ENCODE measurements at places on chromosomes 11 and 22. TPM values are rescaled to one million over a fixed set of nuclear protein-coding genes. Genes with fewer than 3 reads are reported as not detected.

DNA sequence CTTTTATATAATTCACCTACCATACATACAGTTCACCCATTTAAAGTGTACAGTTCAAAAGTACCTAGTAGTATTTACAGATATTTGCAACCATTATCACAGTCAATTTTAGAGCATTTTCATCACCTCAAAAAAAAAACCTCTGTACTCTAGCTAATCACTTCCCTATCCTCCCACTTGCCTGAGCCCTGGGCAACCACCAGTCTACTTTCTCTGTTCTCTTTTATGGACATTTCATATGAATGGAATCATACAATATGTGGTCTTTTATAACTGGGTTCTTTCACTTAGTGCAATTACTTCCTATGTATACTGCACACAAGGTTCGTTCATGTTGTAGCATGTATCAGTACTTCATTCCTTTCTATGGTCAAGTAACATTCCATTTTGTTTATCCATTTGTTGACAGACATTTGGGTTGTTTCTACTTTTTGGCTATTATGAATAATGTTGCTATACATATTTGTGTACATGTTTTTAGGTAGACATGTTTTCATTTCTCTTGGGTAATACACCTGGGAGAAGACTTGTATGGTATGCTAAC lies 17.8 kb upstream of the NEU3 start:
- H3K36me3 ChIP-seq: peaks cover 46% of the 10 kb centered on the region
- no peaks in the 10 kb centered on the region for H3K4me1 ChIP-seq
- no peak for DNase-seq
- H3K27me3 ChIP-seq: no peaks in the 10 kb centered on the region
- no peak overlapping the region for H3K27ac ChIP-seq

DNA sequence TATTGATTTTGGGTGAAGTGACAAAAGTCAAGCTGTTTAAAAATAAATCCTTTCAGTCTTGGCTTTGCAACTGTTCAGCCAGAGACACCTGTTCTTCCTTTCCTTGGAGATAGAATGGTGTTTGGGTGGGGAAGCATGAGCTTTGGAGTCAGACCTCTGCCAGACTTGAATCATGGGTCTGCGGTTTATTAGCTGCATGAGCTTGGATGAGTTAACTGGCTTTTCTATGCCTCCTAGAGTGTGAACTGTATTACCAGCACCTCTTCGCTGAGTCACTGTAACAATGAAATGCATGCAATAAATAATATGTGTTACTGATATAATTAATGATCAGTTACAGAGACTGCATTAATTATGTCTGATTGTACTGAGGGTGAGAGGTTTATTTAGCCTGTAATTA lies 13.5 kb upstream of the MYEOV start:
- no peak overlapping the region for H3K4me3 ChIP-seq
- no peak for DNase-seq
- no peaks in the 10 kb centered on the region for H3K27me3 ChIP-seq
- H3K27ac ChIP-seq: peak overlapping the region; percentile 46
- H3K4me1 ChIP-seq: peaks cover 29% of the 10 kb centered on the region
- H3K36me3 ChIP-seq: no peaks in the 10 kb centered on the region

GRCh38 chr11:34599406-34599945 lies 21.4 kb upstream of the EHF start:
- H3K4me1 ChIP-seq: peaks cover 48% of the 10 kb centered on the region
- no peak for DNase-seq
- peak overlapping the region; percentile 88 for H3K27ac ChIP-seq
- H3K4me3 ChIP-seq: no peak overlapping the region

- H3K36me3 ChIP-seq: no peaks in the 10 kb centered on the region
- H3K4me1 ChIP-seq: no peaks in the 10 kb centered on the region
- no peak for DNase-seq
- H3K27ac ChIP-seq: no peak overlapping the region
These were observed 80.6 kb downstream of the GAB2 start for GRCh38 chr11:78336877-78337553.

- no peak for DNase-seq
- no peaks in the 10 kb centered on the region for H3K36me3 ChIP-seq
- no peak overlapping the region for H3K4me3 ChIP-seq
- H3K4me1 ChIP-seq: no peaks in the 10 kb centered on the region
- no peaks in the 10 kb centered on the region for H3K27me3 ChIP-seq
These were observed 256.9 kb upstream of the FAT3 start for GRCh38 chr11:91967691-91968045.

Gene CYP2R1
- total RNA-seq: 8.4 TPM

GRCh38 chr11:86551288-86552092 lies 120.9 kb downstream of the ME3 start:
- H3K36me3 ChIP-seq: no peaks in the 10 kb centered on the region
- peak; percentile 18 for DNase-seq
- peaks cover 13% of the 10 kb centered on the region for H3K4me1 ChIP-seq
- no peak overlapping the region for H3K27ac ChIP-seq

Gene GPHA2
- total RNA-seq: 15.6 TPM

Gene NXPE4
- total RNA-seq: not detected

Gene KRTAP5-7
- total RNA-seq: not detected

DNA sequence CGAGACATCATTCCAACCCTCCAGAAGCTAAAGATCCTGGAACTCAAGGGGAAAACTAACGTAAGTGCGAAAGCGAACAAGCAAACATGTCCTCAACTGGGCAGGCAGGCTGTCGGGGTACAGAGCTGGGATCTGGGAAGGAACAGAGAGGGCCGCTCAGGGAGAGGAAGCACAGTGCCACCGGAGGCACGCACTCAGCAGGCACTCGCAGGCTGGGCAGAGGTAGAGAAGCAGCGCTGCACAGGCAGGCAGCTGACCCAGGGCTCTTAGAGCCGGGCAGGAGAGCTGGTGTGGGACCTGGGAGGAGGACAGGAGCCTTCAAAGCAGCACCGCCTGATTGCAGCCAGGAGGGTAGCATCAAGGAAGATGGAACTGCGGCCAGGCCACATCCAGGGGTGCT lies 62.2 kb downstream of the MICAL3 start:
- H3K36me3 ChIP-seq: no peaks in the 10 kb centered on the region
- DNase-seq: no peak
- no peak overlapping the region for H3K27ac ChIP-seq
- no peaks in the 10 kb centered on the region for H3K4me1 ChIP-seq
- no peaks in the 10 kb centered on the region for H3K27me3 ChIP-seq

All from pancreas (tissue), 10 donors.